Left ventricle myocardium inferior (tissue), 1 donor: ENCODE measurements at places on chromosomes 3 and 15. TPM values are rescaled to one million over a fixed set of nuclear protein-coding genes. Genes with fewer than 3 reads are reported as not detected.

- DNase-seq, result no peak
These were observed 48.0 kb upstream of the TBL1XR1 start for GRCh38 chr3:177245250-177245649.

GRCh38 chr3:113174304-113174703 lies 37.1 kb upstream of the BOC start:
- DNase-seq, result no peak

DNA sequence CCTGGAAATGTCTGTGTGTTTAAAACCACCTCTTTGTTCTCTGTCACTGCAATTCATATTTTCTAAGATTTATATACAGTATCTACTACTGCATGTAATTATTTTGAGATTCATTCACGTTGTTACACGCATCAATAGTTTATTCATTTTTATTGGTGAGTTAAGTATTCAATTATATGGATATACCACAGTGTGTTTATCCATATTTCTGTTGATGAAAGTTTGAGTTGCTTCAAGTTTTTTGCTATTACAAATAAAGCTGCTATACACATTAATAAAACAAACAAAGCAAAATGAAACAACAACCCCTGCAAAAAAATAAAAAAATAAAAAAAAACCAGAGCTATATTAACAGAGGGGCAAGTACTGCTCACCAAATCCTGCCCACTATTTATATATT lies 122.3 kb downstream of the NR2E3 start:
- no peak for DNase-seq

STAB1 gene
- total RNA-seq, result 67.2 TPM

- DNase-seq, result no peak
These were observed 115.8 kb downstream of the EPHA3 start for GRCh38 chr3:89223188-89223587.

ITGA11 gene
- 31.4 TPM for total RNA-seq
